ENCODE measurements at places on chromosomes 3 and 15.

DNA sequence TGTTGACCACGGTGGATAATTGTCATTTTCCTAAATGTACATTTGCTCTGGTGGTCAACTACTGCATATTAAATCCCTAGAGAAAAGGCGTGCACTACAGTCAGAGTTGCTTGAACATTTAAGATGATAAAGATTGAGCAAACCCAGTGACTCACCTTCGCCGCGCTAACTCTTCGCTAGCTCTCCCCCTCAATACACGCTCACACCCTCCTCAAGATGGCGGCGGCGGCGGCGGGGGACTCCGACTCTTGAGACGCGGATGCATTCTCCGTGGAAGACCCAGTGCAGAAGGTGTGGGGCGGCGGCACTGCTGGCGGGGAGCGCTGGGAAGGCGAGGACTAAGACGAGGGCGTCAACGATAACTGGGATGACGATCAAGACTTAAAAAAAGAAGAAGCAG, 79.8 kb upstream of the PFN2 start:
- DNase-seq = no peak

- peak; percentile 41 for DNase-seq
Measured at GRCh38 chr3:128447561-128448013, 19.1 kb downstream of the DNAJB8 start.

GRCh38 chr15:26475554-26475953, 297.3 kb downstream of the GABRB3 start:
- no peak for DNase-seq

GRCh38 chr3:181947606-181948005, 235.9 kb downstream of the SOX2 start:
- DNase-seq = no peak

- DNase-seq = no peak
Measured at GRCh38 chr3:134464064-134464688, 21.6 kb downstream of the ANAPC13 start.

DNA sequence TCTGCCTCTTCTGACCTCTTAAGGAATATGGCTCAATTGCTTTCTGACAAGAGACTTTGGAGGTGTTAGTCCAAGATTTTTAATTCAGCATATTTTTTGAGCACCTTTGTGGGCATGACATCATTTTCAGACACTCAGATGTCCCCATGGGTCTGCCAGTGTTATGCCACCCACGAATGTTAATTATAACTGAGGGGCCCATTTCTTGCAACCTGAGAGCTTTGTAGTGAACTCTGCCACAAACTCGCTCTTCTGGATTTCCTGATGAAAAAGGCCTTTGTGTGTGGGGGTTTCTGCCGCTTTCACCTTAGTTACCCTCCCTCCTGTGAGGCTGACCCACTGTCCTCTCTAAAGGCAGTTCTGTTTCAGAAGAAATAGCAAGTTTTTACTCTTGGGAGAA, 64.5 kb upstream of the CCR4 start:
- DNase-seq = no peak

- no peak for DNase-seq
Measured at GRCh38 chr15:76221085-76221767, 90.0 kb downstream of the ETFA start.

- DNase-seq = no peak
Measured at GRCh38 chr3:41742121-41742520, 219.8 kb downstream of the ULK4 start.

DNA sequence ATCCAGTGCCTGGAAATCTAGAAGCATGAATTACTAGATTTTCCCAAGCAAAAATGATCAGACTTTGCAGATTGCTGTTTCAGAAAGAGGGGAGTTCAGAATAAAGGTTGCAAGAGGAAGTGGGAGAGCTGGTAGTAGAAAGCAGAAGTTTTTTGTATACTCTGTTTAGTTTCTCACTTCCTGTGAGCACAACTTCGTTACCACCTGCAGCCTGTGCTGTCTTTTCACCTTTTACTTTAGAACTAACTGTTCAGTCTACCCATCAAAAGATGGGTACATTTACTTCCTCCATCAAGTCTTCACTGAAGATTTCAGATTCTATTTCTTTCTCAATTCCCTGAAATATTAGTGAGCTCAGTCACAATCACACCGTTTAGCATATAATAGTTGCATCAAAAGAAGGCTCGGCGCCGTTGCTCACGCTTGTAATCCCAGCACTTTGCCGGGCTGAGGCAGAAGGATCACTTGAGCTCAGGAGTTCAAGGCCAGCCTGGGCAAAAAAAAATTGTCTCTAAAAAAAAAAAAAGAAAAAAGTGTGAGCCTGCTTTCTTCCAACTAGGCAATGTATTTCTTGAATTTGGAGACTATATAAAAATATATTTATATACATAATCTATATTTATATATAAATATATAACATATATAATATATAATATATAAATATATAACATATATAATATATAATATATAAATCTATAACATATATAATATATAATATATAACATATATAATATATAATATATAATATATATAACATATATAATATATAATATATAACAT, 1.8 kb upstream of the CEP97 start:
- DNase-seq = no peak

DNA sequence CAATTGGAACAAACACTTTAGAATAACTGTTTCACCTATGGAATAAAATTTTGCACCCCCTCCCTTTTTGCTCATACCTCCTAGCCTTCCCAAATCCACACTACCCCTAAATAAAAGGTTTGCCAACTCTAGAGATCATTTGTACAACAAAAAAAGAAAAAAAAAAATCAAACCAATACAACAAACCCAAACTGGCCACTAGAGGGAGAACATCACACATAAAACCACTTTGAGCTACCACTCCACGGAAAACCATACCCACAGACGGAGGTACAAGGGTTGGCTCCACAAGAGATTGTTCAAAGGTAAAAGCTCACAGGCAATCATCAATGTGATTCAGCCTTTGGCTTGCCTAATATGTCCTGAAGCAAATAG, 47.6 kb downstream of the SETMAR start:
- peak; percentile 86 for DNase-seq

- no peak for DNase-seq
Measured at GRCh38 chr3:102374863-102375634, 59.8 kb upstream of the ZPLD1 start.
